ENCODE measurements at places on chromosomes 5 and 9. TPM values are rescaled to one million over a fixed set of nuclear protein-coding genes. Genes with fewer than 3 reads are reported as not detected.
A peak's percentile ranks its signal among the peaks of the same experiment; 100 is the strongest.

GRCh38 chr9:33137781-33138264 is 29.3 kb downstream of the B4GALT1 start:
- DNase-seq, result no peak

GRCh38 chr9:130180516-130180915 is 8.3 kb downstream of the NCS1 start:
- no peak for DNase-seq

- no peak for DNase-seq
These were observed 25.7 kb upstream of the EEIG1 start for GRCh38 chr9:128006332-128006996.

DNA sequence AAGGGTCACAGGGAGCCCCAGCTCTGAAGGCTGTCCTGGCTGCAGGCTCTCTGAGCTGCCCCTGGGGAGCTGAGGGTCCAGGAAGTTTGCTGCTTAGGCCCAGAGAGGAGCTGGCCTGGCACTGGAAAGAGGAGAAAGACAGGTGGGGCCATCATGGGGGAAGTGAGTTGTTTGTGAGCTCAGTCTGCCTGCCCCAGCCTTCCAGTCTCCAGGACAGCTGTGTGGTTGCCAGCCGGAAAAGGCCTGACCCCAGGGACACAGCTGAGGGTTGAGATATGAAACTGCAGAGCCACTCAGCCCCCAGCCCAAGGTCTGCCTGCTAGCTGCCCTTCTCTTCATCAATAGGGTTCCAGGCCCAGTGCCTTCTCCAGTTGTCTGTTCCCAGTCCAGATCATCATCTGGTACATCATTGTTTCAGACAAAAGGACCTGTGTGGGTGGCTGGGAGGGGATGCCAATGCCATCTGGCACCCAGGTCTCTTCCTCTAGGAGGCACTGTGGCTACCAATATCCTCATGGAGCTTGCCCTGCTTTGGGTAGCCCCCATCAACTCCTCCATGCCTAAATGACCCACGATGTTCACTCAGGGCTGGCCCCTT is 4.3 kb upstream of the DDX41 start:
- no peak for DNase-seq

GRCh38 chr5:36666274-36666673 is 59.9 kb downstream of the SLC1A3 start:
- DNase-seq, result no peak

GRCh38 chr9:107637421-107638420 is 148.2 kb upstream of the KLF4 start:
- DNase-seq, result peak; percentile 80

- no peak for DNase-seq
These were observed 21.4 kb downstream of the MEGF10 start for GRCh38 chr5:127311781-127312525.

DNA sequence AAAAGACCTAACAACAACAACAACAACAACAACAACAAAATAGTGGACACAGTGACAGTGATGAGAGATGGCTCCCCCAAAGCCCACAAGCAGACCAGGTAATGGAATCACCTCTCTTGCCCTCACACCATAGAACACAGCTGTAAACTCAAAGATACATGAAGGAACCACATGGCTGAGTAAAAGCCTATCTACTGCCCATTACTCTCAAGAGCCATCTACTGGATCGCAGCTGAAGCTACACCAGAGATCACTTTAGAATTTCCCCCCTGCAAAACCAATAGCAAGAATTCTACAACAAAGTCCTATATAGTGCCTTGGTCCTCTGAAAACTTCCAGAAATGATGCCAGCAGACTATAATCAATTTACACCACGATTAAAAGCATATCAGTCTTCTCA is 1537.6 kb upstream of the CDH9 start:
- DNase-seq, result peak; percentile 66

DNA sequence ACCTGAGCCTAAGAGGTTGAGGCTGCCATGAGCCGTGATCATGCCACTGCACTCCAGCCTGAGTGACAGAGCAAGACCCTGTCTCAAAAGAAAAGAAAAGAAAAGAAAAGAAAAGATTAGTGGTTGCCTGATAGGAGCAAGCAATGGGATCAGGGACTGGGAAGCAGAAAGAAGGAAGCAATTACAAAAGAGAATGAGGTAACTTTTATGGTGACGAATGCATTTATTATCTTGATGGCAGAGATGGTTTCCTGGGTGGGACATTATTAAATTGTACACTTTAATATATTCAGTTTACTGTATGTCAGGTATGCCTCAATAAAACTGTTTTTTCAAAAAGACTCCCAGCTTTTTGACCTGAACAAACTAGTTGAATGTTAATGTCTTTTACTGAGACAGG is 7.5 kb upstream of the PFDN1 start:
- DNase-seq, result no peak

- no peak for DNase-seq
These were observed 238.1 kb downstream of the FBXL7 start for GRCh38 chr5:15737871-15738664.

- DNase-seq, result peak; percentile 82
These were observed 865 bp upstream of the SLC22A4 start for GRCh38 chr5:132293066-132293991.

GRCh38 chr5:38845526-38846378 is at the start of gene OSMR:
Gene OSMR (plus strand): TSS chr5:38846012. CDS start chr5:38869045, 23,033 bp downstream.
- DNase-seq, result peak; percentile 73

- no peak for DNase-seq
These were observed 265.0 kb upstream of the ZNF608 start for GRCh38 chr5:125011419-125011818.

DNA sequence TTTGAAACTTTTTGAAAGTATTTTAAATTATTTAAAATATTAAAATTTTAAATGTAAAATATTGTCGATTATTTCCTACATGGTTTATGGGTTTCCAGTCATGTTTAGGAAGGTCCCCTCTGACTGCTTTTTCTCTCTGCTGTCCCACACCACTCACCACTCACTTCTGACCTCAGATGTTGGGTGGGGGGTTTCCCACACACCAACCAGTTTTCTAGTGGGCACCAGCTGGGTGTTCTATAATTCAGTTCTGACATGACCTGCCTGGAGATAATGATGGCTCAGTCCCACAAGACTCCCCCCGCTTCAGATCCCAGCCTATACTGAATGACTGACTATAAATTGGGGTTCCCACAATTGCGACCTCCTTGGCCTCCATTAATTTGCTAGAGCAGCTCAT is 310.4 kb downstream of the GADD45G start:
- DNase-seq, result no peak

DNA sequence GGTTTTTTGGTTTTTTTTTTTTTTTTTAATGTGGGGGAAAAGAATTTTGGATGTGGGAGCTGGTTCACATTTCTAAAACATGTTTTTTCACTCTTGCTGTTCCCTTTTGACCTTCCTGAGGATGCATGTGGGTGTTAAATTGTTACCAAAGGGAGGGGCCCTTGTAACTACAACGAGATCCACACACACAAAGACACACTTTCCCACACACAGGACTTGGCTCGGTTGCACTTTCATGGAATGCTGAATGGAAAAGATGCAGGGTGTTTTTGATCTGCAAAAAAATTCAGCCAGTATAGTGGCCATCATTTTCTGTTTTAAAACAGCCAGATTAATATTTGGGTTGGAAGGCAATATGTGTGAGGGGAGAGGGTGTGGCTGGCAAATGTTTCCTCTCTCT is 576.9 kb downstream of the EBF1 start:
- no peak for DNase-seq

DNA sequence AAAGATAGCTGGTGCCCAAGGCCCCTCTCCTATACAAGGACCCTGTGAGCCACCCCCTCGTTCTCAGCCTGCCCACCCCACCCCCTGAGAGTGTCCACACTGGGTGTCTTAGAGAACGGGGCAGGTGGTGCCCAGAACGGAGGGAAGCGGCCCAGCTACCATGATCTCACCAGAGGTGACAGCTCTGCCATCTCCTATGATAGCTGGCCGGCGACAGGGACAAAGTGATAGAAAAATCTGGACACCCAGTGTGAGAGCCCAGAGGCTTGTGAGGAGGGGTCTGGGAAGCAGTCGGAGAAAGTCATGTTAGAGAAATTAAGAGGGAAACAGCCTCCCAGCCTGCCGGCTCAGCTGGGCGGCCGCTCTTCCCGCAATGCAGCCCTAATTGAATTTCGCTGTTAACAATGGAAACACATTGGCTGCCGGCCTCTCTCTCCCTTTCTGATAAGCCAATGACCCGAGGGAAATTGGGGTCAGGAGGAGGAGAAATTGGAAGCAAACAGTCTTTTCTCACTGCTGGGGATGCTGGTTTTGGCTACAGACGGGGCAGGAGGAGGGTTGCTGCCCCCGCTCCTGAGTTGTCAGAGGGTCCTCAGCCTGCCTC is 32.3 kb downstream of the HK3 start:
- DNase-seq, result peak; percentile 64

- DNase-seq, result no peak
These were observed 57.3 kb upstream of the RICTOR start for GRCh38 chr5:39131210-39132127.

DNA sequence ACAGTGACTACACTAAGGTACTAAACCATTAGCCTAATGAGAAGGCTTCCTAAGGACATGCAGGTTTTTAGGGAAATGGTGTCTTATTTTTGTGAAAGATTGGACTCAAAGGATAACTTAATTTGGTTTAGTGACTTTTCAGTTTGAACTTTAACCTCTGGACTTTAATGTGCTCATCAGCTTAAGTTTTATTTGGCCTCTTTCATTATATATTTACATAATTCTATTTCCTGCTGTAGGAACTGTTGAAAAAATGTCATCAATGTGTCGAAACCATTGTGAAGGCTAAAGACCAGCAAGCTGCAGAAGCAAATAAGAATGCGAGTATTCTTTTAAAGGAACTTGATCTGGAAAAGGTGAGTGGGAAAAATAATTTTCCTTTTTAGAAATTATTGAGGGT is 34.3 kb upstream of the EIF4EBP3 start:
- no peak for DNase-seq

DNA sequence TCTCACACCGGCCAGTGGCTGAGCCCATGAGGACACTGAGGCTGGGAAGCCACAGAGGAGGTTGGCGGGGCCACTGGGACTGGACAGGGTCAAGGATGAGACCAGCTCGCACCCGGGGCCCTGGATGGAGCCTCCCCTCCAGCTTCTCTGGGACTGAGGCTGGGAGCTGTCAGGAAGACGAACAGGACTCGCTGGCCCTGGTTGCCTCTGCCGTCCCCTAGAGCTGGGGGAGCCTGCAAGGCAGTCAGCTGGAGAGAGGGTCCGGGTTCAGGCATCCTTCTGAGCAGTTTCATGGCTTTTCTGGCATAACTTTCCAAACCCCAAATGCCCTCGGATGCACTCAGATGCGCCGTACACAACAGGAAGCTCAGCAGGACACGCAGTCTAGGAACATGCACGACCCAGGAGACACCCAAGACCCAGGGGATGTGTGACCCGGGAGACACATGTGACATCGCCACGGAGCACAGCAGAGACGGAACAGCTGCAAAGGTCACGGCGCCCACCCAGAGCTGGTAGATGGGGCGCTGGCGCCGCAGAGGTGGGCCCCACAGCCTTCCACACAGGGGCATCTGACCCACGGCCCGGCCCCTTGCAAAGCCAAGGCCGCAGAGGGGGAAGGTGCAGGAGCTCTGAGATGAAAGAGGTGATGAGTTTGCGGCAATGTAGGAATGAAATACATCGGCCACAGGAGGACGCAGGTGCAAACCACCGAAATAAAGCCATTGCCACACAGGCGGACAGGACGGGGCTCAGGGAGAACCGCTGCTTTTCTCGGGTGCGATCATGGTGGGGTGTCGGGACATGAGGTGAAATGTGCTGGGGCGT is 17.1 kb downstream of the TPPP start:
- no peak for DNase-seq

- DNase-seq, result no peak
These were observed 102.9 kb upstream of the LRRTM2 start for GRCh38 chr5:138978080-138978479.

- no peak for DNase-seq
These were observed 4.3 kb upstream of the IFNK start for GRCh38 chr9:27519466-27520465.

GRCh38 chr5:128236334-128236733 is 152.8 kb downstream of the SLC12A2 start:
- no peak for DNase-seq

- no peak for DNase-seq
These were observed 184.6 kb upstream of the DMAC1 start for GRCh38 chr9:7984203-7984602.

GRCh38 chr5:65722575-65723403 is 784 bp downstream of the NLN start:
- peak; percentile 74 for DNase-seq

- DNase-seq, result no peak
These were observed 41.6 kb upstream of the SPATA31D4 start for GRCh38 chr9:81886665-81887064.

GRCh38 chr5:31898036-31898632 is 259.2 kb downstream of the PDZD2 start:
- no peak for DNase-seq

- no peak for DNase-seq
These were observed 538.1 kb upstream of the MEF2C start for GRCh38 chr5:89421035-89421434.

- no peak for DNase-seq
These were observed 172.7 kb downstream of the KIAA0825 start for GRCh38 chr5:94445726-94446125.

- peak; percentile 75 for DNase-seq
These were observed 861 bp downstream of the NTRK2 start for GRCh38 chr9:84670138-84671041.

DNA sequence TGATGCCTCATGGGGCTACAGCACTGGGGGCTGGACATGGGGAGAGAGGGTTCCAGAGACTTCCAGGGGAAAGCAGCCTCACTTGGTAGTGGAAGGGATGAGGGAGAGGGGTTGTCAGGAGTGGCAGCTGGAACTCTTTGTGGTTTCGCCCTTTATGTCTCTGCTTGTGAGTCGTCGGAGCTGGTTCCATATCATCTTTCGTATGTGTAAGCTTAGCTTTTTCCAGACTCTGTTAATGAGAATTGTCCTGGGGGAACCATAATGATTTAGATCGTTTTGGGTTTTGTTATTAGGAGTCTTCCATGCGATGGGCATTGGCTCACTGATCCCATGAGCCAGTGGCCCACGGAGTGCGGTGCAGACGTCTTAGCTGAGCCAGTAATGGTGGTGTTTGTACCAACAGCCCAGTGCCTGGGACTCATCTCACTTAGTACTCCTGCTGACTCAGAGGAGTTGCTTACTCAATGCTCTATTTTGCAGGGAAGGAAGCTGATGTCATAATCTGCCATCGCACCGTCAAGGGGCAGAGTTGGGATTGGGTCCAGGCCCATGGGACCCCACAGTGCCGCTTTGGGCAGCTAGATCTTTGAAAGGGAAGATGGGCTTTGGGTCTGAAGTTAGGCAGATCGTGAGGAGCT is 48.5 kb downstream of the NEK6 start:
- DNase-seq, result no peak

The ECSCR gene
- total RNA-seq, result 2.2 TPM

The PCDHGC4 gene
- 2.3 TPM for total RNA-seq

The ZNF483 gene
- total RNA-seq, result 84.5 TPM

The LRRC70 gene
- 1.7 TPM for total RNA-seq

The FOXD4L4 gene
- not detected for total RNA-seq

The CATSPER3 gene
- 0.74 TPM for total RNA-seq

The DOCK2 gene
- 9.4 TPM for total RNA-seq

The NR6A1 gene
- 125 TPM for total RNA-seq

The GRIN3A gene
- total RNA-seq, result 0.03 TPM

The APC gene
- 45.3 TPM for total RNA-seq

The BHMT2 gene
- total RNA-seq, result 1.7 TPM

The RALGPS1 gene
- 57.1 TPM for total RNA-seq

The PCDHA1 gene
- 3.2 TPM for total RNA-seq

Measured in GM23338 (cell line).